Epithelial cell of umbilical artery (primary cell): ENCODE measurements at places on chromosomes 5 and 9. TPM values are rescaled to one million over a fixed set of nuclear protein-coding genes. Genes with fewer than 3 reads are reported as not detected.

Gene DBH
- not detected in 2 replicates for total RNA-seq

Gene NOXA1
- total RNA-seq, result 0.46 and 0.65 TPM in 2 replicates

Gene MLANA
- not detected in 2 replicates for total RNA-seq

Gene GFRA3
- not detected in 2 replicates for total RNA-seq

Gene LRSAM1
- 10.5 and 10.7 TPM in 2 replicates for total RNA-seq

Gene MRPS27
- 87.7 and 90.7 TPM in 2 replicates for total RNA-seq

Gene MGAT1
- 70.5 and 79.6 TPM in 2 replicates for total RNA-seq

Gene IL4
- total RNA-seq, result not detected in 2 replicates

Gene FGF1
- total RNA-seq, result not detected in 2 replicates

Gene ARID3C
- total RNA-seq, result under 0.01 and 0.30 TPM in 2 replicates

Gene PLAA
- 56.2 and 61.4 TPM in 2 replicates for total RNA-seq

Gene ADGRD2
- total RNA-seq, result not detected in 2 replicates

Gene SCGB3A2
- not detected in 2 replicates for total RNA-seq
